NB4 (cell line): ENCODE measurements at places on chromosomes 3 and 15.

- no peak for DNase-seq
Observed at GRCh38 chr3:33430061-33430460, 10.1 kb downstream of the UBP1 start.

- no peak for DNase-seq
Observed at GRCh38 chr15:74364936-74365597, 2.4 kb downstream of the CYP11A1 start.

DNA sequence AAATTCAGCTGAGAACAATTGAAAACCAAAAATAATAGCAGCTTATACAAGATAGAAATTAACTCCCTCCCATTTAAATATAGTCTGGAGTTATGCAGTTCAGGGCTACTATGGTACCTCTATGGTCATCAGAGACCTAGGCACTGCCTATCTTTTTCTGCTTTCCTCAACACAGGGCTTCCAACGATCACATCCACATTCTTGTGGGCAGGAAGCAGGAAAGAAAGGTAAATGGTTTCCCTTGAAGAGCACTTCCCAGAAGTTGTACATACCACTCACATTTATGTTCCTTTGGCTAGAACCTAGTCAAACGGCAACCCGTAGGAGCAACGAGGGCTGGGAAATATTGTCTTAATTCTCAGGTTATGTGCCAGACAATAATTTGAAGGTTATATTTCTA lies 197.7 kb upstream of the PRICKLE2 start:
- no peak for DNase-seq

DNA sequence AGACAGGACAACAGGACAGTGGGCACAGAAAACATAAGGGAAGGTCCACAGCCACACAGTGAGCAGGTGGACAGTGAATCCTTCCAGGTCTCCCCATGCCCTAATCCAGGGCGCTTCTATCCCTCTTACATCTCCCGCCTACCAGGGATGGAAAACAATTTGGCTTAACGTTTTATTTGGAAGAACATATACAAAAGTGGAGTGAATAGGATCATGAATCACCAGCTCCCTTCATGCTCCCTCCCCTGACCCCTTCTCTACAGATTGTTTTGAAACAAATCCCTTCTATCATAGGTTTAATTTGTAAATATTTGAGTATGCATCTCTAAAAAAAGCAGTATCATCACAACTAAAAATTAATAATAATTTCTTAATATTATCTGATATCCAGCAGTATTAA lies 52.5 kb downstream of the CLDN11 start:
- no peak for DNase-seq

GRCh38 chr3:141789281-141789680 lies 26.1 kb downstream of the GRK7 start:
- peak; percentile 28 for DNase-seq

DNA sequence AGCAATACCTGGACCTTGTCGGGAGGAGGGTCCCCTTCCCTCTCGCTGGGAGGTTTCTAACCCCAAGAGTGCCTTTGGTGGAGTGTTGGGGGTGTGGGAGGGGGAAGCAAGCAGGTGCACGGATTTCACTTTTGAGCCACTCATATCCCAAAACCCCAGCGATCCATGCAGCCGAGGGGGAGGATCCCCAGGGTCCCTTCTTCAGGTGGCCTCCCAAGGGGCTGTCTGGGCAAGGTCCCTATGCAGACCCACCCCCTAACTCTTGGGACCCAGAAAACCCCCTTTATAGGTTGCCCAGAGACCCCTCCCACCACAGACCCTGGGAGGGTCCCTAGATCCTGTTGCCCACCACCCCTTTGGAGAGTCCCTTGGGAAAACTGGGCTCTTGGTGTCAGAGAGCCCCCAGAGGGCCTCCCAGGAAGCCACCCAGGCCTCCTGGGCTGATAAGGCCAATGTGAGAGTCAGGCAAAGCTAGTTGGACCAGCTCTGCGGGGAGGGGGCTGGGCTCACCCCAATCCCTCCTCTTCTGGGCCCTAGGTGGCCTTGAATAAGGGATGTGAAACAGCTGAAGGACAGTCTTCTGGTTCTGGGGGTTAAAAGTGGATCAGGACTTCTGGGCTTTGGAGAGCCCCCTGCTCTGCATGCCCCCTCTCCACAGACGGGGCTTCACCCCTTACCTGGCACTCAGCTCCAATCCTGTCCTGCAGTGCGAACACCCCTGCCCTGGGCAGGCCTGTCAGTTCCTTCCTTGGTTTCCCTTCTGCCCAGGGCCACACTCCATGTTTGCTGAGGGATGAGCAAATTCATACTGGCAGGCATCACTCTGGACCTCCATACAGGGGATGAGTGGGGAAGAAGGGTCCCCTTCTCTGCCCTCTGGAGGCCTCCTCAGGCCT lies 932 bp upstream of the PLCD1 start:
- no peak for DNase-seq

DNA sequence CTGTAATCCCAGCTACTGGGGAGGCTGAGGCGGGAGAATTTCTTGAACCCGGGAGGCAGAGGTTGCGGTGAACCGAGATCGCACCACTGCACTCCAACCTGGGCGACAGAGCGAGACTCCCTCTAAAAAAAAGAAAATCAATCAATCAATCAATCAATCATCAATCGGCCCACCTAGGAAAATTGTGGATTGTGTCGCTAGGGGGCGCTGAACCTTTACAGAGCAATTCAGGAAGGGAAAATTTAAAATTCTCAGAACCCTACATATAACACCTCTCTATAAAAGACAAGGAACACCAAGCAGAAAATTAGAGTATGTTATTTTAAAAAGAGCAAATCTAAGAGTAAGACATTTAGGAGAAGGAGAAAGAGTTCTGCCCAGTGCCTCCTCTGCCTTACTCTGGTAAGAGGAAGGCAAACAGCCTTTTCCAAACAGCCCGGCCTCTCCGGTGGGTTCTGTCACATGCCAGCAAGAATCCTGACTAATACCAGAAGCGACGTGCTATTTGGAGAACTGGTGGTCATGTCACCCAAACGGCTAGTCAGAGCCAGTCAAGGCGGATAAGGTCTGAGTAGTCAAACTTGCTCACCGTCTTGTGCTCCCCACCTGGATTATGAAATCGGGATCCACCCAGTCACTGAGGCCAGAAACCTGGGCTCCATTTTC lies 22.3 kb upstream of the SMCO1 start:
- peak; percentile 47 for DNase-seq
